T-helper 9 cell (primary cell): ENCODE measurements at places on chromosomes 5 and 9.

GRCh38 chr5:147303976-147304375, 69.2 kb downstream of the STK32A start:
- no peak for DNase-seq

GRCh38 chr9:117919538-117919937, 215.3 kb downstream of the TLR4 start:
- DNase-seq: no peak

- no peak for DNase-seq
These were observed 510 bp downstream of the NOXA1 start for GRCh38 chr9:137423514-137424291.

DNA sequence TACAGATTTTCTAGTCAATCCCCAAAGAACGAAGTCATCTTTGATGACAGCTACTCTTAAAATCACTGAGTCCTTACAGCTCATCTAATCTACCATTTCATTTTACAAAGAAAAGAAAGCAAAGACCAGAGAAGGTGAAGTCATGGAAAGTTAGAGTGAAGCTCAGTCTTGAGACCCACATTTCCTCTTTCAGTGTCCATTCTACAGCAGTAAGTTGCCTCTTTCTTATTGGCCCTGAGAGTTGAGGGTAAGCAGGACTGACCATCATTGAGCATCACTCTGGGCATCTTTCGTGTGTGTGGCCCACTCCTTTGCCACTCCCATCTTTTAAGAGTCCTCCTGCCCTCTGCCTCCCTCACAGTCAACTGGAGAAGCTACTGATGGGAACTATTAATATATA, 251.8 kb upstream of the NR4A3 start:
- DNase-seq: no peak

DNA sequence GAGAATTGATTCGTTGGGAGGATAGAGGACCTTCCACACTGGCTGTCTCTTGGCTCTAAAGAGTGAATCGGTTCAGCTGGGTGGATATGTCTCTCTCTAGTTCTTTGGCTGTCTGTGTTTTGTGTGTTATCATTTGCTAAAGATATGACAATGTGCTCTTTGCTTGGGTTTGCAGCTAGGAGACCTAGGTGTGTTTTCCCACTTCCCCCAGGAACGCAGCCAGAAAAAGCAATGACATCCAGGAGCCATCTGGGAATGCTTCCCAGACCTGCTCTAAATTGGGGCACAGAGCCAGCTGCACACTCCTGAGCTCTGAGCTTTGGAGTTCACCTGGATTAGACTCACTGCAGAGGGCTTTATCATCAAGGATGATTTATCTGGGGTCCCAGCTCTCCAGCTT, 12.8 kb upstream of the PDZD2 start:
- DNase-seq: no peak
